ENCODE measurements at places on chromosomes 4 and X.

DNA sequence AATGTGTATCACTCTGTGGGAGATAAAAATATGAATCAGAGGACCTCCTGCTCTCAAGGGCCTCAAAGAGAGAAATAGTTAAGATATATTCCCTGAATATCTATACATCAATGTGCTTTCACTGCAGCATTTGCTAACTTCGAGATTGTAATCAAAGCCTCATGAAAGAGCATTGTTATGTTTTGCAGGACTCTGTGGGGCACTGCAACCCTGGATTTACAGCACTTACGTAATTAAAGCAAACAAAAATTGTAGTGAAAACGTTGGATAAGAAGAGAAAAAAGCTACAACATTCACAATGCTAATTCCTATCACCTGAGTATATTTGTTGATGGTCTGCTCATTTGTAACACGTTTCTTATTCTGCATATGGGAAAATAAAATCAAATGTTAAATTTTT is 48.0 kb downstream of the ETNPPL start:
- no peak for DNase-seq

DNA sequence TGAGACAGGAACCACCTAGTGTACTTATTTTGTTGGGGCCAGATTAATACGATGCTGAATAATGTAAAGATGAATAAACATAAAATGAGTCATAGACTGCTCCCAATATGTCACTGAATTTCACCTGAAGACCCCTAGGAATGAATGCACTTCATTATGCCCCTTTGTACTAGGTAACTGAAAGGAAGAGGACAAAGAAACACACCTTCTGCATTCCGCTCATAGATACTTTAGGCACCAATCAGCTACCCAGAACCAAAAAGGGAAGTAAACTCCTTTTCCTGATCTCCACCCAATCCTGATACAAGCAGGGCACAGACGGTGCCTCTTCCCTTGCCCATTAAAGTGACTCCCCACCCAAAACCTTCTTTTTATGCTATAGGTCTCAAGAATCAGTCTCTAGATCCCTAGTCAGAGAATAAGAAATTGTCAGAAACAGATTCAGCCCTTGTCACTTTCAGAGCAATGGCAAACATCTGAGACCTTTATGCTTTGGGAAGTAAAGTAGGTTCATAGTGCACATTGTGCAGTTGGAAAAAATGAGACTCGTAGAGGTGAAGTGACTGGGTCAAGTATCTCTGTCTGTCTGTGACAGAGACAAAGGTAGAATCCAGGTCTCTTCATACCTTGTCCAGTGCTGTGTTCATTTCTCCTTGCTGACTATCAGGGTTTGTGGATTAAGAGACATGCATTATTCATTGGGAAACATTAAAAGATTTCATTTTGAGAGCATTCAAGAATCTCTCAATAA is 2.3 kb downstream of the GPR174 start:
- no peak for DNase-seq

GRCh38 chrX:14817571-14817970 is 55.3 kb downstream of the FANCB start:
- no peak for DNase-seq

DNA sequence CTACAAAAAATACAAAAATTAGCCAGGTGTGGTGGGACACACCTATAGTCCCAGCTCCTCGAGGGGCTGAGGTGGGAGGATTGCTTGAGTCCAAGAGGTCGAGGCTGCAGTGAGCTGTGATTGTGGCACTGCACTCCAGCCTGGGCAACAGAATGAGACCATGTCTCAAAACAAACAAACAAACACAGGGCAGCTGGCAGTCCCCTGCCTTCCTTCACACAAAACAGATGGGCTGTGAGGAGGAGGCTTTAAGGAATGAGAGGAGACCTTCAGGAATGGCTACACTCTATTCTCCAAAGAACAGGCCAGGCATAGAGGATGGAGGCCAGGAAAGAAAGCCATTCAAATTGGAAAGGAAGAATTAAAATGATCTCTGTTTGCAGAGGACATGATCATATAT is 65.6 kb upstream of the MAML3 start:
- DNase-seq = no peak

DNA sequence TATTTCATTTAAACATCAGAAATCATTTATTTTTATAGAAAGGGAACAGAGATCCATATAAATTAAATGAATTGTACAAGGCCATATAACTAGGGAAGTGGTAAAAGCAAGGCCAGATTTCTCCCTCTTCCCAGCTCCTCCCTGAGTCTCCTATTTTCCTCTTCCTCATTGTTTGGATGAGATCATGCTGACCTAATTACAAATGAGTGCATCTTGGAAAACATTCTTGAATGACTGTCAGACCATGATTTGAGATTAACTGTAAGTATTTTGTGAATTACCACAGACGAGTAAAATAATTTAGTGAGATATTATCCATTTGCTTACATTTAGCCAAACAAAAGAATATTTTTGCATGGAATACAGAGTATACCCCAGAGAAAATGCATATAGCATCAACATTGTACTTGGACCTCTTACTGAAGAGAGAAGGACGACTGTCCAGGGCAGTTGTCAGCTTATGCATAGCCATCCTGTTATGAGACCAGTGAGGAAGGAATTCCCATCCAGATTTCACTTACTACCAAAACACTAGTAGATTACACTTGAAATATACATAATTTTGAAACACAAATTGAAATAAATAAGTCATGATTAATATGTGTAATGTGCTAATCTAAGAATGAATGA is 47.3 kb downstream of the SLAIN2 start:
- DNase-seq = no peak

- no peak for DNase-seq
Observed at GRCh38 chrX:83512111-83512510, 4.0 kb downstream of the POU3F4 start.

- DNase-seq = peak; percentile 28
Observed at GRCh38 chr4:150591406-150591805, 9.5 kb downstream of the MAB21L2 start.

DNA sequence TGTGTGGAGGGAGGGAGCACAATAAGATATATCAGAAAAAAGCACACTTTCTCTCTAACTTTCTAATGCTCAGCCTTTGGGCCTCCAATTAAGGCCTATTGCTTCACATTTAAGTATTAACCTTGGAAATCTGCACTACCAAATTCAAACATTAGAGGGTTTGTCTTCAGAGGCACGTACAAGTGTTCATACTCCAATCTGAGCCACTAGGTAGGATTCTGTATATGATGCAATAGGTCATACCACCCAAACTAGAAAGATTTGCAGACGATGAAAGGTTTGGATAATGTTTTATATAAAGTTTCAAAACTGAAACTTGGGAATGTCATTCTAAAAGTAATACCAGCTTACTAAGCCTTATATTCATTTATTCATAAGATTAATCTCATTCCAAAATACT is 106.4 kb downstream of the MID1 start:
- no peak for DNase-seq

- peak; percentile 55 for DNase-seq
Observed at GRCh38 chr4:81314196-81314896, 99.3 kb upstream of the PRKG2 start.

DNA sequence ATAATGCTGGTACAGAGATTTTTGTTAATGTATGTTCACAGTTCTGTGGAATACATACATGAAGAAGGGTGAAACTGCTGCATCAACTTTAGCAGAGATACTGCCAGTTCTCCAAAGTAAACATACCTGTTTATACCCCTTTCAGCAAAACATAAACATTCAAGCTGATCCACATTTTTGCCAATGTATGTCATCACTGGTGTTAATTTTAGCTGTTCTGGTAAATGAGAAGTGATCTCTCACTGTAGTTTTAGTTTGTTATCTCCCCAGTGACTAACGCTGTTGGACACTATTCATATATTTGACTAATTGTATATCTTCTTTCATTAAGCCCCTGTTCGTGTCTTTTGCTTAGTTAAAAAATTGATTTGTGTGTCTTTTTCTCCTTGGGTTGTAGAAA is 82.0 kb downstream of the HAUS3 start:
- no peak for DNase-seq

- DNase-seq = no peak
Observed at GRCh38 chrX:151746502-151746901, 12.0 kb downstream of the CNGA2 start.

DNA sequence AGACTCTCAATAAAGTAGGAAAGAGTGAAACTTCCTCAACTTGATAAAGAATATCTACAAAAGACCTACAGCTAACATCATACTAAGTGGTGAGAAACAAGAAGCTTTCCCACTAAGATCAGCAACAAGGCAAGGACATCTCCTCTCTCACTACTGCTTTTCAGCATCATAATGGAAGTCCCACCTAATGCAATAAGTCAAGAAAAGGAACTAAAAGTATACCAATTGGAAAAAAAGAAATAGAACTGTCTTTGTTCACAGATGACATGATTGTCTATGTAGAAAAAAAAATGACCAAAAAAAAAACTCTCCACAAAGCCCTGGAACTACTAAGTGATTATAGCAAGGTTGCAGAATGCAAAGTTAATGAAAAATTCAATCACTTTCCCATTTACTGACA is 25.1 kb upstream of the SH3RF1 start:
- DNase-seq = no peak

- no peak for DNase-seq
Observed at GRCh38 chr4:185870366-185870765, 58.4 kb upstream of the SORBS2 start.

- DNase-seq = no peak
Observed at GRCh38 chrX:139211568-139212182, 318.9 kb upstream of the F9 start.

GRCh38 chrX:29788991-29789699 is 426.2 kb upstream of the MAGEB2 start:
- no peak for DNase-seq

DNA sequence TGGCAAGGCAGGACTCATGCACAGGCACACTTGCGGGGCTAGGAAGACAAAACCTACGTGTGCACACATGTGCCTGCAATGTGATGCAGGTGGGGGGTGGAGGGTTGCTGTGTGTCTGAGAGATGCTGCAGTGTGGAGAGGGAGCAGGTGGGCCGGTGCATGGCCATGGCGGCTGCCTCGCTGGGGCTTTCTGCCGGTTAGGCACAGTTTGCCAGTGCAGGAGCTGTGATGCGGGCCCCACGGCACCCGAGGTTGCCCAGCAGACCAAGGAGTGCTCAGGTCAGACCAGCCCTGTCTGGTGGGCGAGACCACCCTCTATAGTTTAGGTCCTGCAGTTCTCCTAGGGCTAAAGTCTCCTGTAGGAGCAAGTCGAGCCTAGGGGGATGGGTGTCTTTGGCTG is 4.4 kb upstream of the AFM start:
- no peak for DNase-seq

- DNase-seq = no peak
Observed at GRCh38 chr4:26252349-26253025, 68.3 kb upstream of the RBPJ start.

GRCh38 chr4:156411531-156411930 is 457.9 kb upstream of the CTSO start:
- no peak for DNase-seq

GRCh38 chrX:34849371-34849770 is 93.2 kb upstream of the FAM47B start:
- DNase-seq = no peak

GRCh38 chr4:89708903-89709421 is 128.0 kb downstream of the SNCA start:
- no peak for DNase-seq

DNA sequence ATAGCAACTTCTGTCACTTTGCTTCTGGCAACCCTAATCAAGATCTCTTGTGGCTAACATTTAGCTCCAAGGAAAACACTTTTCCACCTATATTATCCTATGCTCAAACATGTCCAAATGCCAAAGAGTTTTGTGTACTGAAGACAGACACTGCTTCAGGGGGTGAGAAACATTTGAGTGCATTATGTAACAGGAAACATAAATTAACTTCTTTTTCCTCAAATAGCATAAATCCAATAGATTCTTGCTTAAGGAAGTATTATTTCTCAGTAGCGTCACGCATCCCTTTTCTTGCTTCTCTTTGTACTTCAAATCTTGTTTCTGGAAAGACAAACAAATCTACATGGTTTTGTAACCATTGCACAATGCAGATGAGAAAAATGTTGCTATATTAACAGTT is 839.1 kb downstream of the GLUD2 start:
- DNase-seq = no peak

DNA sequence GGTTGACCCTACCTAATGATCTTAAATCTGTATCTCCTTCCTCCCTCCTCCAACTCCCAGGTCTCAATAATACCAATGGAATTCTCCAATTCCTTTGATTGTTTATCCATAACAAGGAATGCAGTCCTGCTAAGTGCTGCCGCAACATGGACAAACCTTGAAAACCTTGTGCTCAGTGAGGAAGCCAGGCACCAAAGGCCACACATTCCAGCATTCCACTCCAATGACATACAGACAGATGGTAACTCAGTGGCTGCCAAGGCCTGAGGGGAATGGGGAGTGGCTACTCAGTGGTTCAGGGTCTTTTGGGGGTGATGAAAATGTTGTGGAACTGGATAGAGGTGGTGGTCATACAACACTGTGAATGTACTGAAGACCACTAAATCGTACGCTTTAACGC is 10.4 kb downstream of the HAUS7 start:
- DNase-seq = no peak

- no peak for DNase-seq
Observed at GRCh38 chr4:176319151-176319703, 539 bp upstream of the SPCS3 start.

- DNase-seq = no peak
Observed at GRCh38 chr4:113106108-113106507, 56.7 kb downstream of the ANK2 start.

GRCh38 chrX:118980761-118981160 is 6.3 kb downstream of the LONRF3 start:
- no peak for DNase-seq

- no peak for DNase-seq
Observed at GRCh38 chrX:77527233-77528001, 80.2 kb downstream of the FGF16 start.
